ENCODE measurements at places on chromosomes 1 and 21.

GRCh38 chr1:212364985-212365384 lies 49.7 kb downstream of the PACC1 start:
- DNase-seq, result no peak

DNA sequence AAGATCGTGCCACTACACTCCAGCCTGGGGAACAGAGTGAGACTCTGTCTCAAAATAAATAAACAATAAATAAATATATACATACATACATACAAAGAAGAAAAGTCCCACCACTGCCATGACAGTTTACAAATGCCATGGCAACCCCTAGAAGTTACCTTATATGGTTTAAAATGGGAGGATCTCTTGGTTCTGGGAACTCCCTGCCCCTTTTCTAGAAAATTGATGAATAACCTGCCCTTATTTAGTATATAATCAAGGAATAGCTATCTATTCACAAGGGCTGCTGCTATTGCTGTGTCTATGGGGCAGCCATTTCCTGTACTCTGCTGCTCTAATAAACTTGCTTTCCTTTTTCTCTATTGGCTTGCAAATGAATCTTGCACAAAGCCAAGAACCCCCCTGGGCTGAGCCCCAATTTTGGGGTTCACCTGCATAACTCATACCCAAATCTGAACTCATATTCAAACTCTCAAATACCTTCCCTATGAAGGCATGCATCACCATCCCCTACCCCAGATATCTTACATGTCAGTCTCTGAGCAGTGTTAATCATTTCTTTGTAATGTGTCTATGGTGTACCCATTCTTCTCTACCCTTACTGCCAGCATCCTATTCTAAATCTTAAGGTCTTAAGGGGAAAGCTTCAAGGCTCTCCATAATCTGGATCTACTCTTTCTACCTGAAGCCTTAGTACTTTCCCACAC lies 9.0 kb downstream of the GON4L start:
- DNase-seq, result no peak

DNA sequence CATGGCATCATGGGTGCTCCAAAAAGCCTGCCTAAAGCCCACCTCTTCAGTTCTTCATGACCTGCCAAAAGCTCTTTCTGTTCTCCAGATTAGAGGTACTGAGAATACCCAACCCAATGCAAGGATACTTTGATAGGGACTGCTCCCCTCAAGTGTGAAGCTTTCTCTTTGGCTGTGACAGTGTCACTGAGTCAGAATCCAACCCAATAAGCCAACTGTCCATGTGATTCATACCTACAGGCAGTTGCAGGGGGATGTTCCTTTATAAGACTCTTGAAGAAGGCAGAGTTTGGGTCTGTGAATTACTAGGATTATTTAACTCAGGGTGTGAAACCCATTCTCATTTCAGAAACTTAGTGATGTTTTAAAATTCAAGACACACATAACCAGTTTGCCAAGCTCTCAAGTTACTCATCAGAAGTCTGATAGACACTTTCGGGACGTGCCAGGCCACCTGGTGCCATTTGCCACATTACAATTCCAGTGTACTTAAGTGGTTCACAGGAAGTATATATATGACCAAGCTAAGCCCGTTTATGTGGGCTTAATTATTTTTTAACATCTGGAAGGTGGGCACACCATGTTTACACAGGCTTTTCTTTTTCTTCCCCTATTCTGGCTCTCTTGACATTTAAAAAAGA lies 265.8 kb downstream of the NFIA start:
- no peak for DNase-seq

- DNase-seq, result no peak
Measured at GRCh38 chr1:245156736-245157505, 2.1 kb downstream of the KIF26B start.

- DNase-seq, result no peak
Measured at GRCh38 chr1:187226396-187226795, 397.6 kb downstream of the PLA2G4A start.

DNA sequence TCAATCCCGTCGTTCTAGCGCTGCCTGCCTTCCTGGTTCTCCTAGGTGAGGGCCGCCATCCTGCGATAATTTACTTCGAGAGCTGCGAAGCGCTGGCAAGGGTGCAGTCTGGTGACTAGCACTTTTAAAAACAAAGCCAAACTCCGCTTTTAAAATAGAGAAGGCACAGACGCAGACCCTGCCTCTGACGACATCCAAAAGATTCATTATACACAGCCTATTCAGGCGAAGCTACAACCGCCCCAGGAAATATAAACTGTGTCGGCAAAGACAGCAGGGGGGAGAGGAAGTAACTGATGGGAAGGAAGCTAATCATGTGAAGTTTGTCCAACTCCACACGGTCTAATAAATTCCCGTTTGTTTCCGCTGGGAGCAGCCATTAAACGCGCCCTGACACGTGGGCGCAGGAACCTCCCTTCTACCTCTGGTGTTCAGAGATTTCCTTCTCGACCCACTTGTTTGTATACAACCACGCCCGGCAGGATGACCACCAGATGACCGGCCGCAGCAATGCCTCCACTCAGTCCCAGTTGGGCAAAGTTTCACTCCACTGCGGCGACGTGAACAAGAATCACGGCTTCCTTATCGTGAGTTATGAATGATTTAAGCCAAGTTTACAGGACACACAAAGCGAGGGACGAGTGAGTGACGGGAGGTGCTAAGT lies 1.3 kb downstream of the GNG12 start:
- no peak for DNase-seq

DNA sequence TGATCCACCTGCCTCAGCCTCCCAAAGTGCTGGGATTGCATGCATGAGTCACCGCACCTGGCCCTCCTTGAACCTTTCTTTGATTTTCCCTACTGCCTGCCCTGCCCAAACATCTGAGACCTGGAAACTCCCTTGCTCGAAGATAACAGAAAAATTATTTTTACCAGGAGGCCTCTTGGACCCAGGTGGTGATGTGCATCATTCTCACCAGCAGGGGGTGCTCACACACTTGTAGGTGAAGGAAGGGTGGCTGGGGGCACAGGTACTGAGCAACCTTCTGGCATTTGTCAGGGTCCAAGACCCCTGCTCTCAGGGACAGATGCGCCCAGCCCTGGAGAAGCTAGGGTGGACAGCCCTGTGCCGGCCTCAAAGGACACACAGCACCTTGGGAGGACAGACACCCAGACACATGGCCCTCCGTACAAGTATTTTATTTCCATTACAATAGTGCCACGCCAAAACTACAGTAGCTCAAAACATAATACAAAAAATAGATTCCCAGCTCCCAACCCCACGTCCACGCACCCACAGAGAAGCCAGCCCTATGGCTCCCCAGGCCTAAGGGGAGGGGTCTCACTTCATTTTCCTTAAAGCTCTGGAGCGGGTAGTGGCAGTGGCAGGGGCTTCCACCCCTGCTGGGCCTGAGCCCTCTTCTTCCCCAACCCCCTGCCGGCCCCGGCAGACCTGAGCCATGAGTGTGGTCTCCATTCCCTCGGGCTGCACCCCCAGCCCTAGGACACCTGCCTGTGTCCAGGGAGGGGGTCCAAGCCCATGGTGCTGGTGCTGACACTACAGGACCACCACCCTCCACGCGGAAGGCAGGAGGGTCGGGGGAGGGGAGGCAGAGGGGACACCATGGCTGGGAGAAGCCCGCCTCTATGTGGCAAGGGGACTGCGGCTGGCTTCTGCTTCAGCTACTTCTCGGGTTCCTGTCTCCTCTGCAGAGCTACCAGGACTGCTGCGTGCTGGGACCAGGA lies 40.4 kb upstream of the EIF4G3 start:
- no peak for DNase-seq

GRCh38 chr21:29145852-29146453 lies 15.5 kb downstream of the MAP3K7CL start:
- DNase-seq, result no peak

DNA sequence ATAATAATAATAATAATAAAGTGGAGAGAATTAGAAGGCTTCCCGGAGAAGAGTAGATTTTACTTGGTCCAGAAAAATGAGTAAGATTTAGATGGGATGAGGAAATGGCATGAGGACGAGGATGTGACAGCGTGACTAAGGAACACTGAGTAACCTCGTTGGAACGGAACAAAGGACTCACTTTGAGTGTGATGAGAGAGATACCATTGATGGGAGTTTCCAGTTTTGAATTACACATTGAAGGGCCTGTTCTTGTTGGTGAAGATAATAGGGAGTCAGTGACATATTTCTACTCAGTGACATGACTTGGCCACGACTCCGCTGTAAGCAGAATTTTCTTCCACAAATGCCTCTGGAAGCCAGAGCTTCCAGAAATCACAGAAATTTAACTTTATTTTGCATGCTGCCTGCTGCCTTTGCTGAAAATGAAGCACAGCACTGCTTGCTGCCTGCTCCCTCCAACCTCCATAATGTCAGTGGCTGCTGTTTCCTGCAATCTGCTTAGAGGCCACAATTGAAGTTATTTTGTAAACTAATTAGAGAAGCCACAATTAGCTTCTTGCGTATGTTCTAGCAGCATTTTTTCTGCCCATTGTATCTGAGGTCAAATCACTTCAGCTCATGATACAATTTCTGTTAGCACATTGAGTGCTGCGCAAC lies 33.7 kb upstream of the FBXO28 start:
- no peak for DNase-seq

DNA sequence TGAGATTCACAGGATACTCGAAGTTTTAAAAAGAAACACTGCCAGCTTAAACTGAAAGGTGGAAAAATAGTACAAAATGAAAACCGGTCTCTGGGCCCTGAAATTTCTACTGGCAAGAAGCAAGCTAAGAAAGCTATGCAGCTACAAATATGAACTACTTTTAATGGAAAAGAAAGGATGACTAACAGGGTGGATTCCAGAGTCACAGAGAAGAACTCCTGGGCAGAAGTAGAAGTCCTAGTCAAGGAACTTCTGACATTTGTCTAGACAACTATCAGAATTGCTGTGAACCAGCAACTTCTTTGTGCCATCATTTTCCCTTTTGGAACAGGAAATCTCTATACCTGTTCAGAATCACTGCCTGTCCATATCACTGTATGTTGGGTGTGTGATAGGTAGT lies 38.1 kb downstream of the CD160 start:
- DNase-seq, result no peak

- DNase-seq, result no peak
Measured at GRCh38 chr1:72942008-72942407, 659.7 kb upstream of the NEGR1 start.

DNA sequence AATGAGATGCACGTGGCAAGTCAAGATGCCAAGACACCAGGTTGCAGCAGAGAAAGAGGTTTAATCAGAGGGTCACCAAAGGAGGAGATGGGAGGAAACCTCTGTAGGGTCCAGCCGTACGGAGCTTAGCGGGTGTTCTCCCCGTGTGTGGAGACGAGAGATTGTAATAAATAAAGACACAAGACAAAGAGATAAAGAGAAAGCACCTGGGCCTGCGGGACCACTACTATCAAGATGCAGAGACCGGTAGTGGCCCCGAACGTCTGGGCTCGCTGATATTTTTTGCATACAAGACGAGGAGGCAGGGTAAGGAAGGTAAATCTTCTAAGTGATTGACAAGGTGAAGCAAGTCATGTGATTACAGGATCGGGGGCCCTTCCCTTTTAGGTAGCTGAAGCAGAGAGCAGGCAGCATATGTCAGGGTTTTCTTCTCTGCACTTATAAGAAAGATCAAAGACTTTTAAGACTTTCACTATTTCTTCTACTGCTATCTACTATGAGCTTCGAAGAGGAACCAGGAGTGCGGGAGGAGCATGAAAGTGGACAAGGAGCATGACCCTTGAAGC lies 41.2 kb upstream of the TDRD10 start:
- DNase-seq, result no peak

DNA sequence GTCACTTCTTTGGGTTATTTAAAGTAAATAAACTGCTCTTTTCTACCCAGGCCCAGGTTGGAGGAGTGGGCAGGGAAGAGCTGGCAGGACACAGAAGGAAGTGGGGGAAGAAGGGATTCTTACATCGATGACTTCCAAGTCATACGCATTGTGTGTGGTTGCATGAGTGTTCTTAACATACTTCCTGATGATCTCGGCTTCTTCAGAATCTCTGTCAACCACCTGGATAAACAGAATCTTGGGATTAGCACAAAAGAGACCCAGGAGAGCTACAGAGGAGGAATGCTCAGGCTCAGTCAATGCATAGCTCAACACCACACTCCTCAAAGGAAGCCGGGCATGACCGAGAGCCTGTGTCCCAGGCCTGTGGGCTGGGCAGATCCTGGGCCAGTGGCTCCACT lies 42.1 kb downstream of the PARP1 start:
- DNase-seq, result no peak

DNA sequence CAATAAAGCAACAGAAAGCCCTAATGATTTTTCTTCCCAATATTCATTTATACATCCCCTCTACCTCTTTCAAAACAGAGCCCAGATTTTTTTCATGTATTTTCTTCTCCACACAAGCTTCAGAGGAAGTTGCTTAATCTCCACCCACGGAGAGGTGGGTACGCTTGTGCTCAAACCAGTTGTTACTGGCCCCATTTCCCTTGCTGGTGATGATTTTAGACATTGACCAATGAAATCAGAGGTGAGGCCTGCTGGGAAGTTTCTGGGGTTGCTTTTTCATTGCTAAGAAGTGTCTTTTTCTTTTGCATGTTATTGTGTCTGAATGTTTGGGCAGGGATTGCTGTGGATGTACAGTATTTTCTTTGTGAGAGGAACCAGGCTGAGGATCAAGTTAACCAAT lies 448.1 kb upstream of the B3GALT2 start:
- DNase-seq, result no peak

GRCh38 chr1:97943354-97943753 lies 22.5 kb upstream of the DPYD start:
- no peak for DNase-seq

- DNase-seq, result no peak
Measured at GRCh38 chr1:15931401-15931800, 44.5 kb downstream of the ZBTB17 start.

GRCh38 chr1:99217599-99217998 lies 46.7 kb upstream of the PLPPR4 start:
- DNase-seq, result no peak

- no peak for DNase-seq
Measured at GRCh38 chr1:8816264-8816663, 1.2 kb downstream of the RERE start.

DNA sequence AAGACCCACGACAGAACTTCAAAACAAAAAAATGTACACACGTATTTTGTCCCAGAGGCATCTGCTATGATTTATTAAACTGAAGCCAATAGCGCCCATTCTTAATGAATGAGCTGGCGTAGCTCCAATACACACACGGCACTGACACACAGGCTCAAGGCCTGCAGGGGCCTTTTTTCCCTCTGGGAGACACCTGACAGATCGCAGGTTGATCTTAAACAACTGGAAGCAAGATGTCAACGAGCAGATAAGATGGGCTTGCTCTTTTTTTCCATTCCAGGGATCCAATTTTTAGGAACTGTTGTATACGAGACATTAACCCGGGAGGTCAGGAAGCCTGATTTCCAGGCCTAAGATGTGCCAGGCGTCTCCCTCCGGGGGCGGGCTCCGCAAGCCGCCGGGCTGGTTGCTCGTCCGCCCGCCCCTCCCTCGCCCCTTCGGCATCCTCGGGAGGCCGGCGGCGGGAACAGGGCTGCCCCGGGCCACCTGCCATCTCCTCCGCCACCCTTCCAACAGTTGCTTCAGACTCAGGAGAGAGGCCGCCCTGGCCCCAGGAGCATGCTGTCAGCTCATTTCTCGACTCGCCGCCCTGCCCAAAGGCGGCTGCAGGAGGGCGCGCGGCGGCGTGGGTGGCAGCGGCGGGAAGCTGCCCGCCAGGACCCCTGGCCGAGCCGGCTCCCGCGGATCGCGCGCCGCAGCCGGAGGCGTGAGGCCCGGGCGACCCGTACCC lies 735 bp downstream of the TTC13 start:
- DNase-seq, result no peak
